ENCODE measurements at places on chromosomes 7 and 10. TPM values are rescaled to one million over a fixed set of nuclear protein-coding genes. Genes with fewer than 3 reads are reported as not detected.

- peaks cover 44% of the 10 kb centered on the region for H3K36me3 ChIP-seq
- H3K27me3 ChIP-seq: no peaks in the 10 kb centered on the region
- no peak overlapping the region for H3K4me3 ChIP-seq
- no peak for DNase-seq
- H3K27ac ChIP-seq: no peak overlapping the region
- H3K4me1 ChIP-seq: peaks cover 28% of the 10 kb centered on the region
Observed at GRCh38 chr10:122882766-122883165, 3.4 kb upstream of the FAM24B start.

DNA sequence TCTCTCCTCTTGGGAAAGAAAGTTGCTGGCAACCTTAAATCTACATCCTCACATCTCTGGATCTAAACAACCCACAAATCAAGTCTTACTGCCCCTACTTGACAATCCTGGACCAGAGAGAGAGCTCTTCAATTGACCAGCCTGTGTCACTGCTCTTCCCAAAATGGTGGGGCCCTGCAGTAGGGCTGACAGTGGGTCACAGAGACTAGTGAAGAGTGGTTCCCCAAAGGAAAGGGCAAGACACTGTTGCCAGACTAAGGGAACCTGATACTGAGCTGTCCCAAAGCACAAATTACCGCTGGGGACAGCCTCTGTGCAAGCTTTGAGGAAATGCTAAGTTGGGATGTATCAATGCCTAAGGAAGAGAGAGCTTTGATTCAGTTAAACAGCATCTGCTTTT is 4.5 kb upstream of the GPRIN2 start:
- peaks cover 4% of the 10 kb centered on the region for H3K4me1 ChIP-seq
- H3K4me3 ChIP-seq: no peak overlapping the region
- no peak overlapping the region for H3K27ac ChIP-seq
- no peaks in the 10 kb centered on the region for H3K36me3 ChIP-seq

DNA sequence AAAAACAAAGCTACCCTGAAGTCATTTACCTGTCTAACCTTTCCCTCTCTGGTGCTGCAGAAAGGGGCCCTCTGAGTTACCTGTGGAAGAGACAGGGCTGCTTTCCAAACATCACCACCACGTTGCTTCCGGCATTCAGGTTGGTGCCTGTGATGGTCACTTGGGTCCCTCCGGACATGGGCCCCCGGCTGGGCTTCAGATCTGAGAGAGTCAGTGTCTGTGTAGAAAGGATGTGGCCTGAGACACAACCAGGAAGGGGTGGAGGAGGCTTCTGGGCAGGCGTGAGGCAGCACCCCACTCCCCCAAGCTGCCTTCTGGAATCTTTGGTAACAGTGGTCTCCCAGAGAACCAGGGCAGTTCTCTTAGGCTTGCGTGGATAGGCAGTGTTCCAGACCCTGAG is 388.9 kb downstream of the PLXNA4 start:
- H3K27ac ChIP-seq: no peak overlapping the region
- no peak for DNase-seq
- no peaks in the 10 kb centered on the region for H3K27me3 ChIP-seq
- no peak overlapping the region for H3K4me3 ChIP-seq

GRCh38 chr7:22375359-22376048 is 18.6 kb upstream of the RAPGEF5 start:
- no peak overlapping the region for H3K27ac ChIP-seq
- no peaks in the 10 kb centered on the region for H3K27me3 ChIP-seq
- H3K4me3 ChIP-seq: no peak overlapping the region
- H3K36me3 ChIP-seq: no peaks in the 10 kb centered on the region
- H3K4me1 ChIP-seq: no peaks in the 10 kb centered on the region
- DNase-seq: no peak

DNA sequence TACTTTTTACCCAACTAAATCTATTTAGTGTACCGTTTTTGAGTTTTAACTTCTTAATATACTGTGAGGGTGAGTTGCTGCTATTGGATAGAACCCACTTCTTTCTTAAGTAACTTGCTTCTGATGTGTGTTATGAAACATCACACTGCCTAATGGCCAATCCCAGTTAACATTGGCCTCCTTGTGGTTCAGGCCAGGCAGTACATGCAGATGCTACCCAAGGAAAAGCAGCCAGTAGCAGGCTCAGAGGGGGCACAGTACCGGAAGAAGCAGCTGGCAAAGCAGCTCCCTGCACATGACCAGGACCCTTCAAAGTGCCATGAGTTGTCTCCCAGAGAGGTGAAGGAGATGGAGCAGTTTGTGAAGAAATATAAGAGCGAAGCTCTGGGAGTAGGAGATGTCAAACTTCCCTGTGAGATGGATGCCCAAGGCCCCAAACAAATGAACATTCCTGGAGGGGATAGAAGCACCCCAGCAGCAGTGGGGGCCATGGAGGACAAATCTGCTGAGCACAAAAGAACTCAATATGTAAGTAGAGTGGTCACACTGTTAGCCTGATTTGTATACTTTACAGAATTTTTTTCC is 39.7 kb downstream of the TES start:
- H3K27me3 ChIP-seq: no peaks in the 10 kb centered on the region
- DNase-seq: peak; percentile 26
- H3K4me1 ChIP-seq: peaks cover 26% of the 10 kb centered on the region
- no peak overlapping the region for H3K4me3 ChIP-seq

DNA sequence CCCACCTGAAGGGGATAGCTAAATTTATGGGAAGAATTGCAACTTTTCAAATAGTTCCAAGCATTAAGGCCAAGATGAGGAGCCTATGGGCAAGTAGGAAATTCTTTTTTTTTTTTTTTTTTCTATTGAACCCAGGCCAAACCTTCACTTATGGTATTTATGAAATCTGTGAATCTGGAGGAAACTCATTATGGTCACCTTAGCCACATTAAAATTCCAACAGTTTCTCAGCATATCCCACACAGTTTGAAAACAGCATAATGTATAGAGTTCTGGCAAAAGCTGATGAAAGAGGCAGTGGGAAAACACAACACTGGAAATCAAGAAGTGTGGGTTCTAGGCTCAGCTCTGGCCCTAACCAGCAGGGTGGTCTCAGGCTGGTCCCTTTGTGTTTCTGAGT is 236.9 kb downstream of the PTEN start:
- no peak overlapping the region for H3K4me3 ChIP-seq
- peaks cover 1% of the 10 kb centered on the region for H3K4me1 ChIP-seq
- DNase-seq: no peak
- peaks cover 4% of the 10 kb centered on the region for H3K27me3 ChIP-seq
- no peak overlapping the region for H3K27ac ChIP-seq

GRCh38 chr10:78929541-78929940 is 139.2 kb upstream of the ZMIZ1 start:
- DNase-seq: no peak
- H3K36me3 ChIP-seq: no peaks in the 10 kb centered on the region
- H3K27ac ChIP-seq: no peak overlapping the region
- no peak overlapping the region for H3K4me3 ChIP-seq

DNA sequence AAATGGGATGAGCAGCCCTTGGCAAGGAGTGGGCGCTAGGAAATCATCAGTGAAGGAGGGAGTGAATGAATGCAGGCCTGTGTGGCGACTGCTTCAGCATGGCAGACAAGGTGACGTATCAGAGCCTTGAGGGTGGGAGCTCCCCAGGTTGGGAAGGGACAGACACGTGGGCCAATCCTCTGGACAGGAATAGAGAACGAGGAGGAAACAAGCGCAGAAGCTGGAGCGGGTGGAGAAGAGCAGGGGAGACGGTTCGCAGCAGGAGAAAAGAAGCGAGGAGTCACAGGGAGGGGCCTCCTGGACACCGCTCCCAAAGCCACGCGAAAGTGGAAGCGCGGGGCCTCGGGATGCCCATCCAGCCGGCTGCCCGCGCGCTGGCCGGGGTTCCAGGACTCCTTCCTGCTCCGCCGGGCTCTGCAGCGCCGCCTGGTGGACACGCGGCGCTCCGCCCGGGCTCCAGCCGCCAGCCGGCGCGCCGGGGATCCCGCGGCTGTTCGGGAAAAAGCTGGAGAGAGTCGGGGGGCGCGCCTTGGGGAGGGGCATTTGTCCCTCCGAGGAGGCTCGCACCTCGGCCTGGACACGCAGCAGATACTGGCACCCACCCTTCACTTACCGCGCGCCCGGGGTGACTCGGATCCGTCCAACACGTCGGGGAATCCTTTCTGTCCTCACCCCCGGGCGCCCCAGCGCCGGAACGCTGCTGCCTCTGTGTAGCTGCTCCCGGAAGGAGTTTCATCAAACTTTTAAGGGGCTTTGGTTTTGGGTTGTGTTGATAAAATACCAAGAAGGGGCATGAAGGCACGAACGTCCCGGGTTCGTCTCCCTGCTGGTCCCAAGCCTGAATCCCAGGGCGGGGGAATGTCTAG is 6.3 kb downstream of the ZNF503 start:
- no peak for DNase-seq
- H3K4me3 ChIP-seq: no peak overlapping the region
- H3K36me3 ChIP-seq: no peaks in the 10 kb centered on the region
- no peak overlapping the region for H3K27ac ChIP-seq
- peaks cover 54% of the 10 kb centered on the region for H3K27me3 ChIP-seq

DNA sequence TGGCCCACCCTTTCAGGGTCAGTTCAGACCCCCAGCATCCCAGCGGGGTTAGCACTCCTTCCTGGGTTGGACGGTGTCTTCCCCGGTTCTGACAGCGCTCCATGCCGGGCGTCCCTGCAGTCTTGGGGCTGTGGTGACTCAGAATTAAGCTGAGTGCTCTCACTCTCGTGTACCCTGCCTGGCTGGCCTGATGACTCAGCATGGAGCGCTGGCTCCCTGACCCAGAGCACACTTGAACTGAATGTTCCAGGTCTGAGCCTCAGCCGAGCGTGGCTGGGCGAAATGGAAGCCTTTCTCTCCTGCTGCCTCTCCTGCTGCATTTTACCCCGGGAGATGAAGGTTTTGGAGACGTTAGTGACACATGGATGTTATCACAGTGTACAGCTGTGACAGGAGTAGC is 7.1 kb downstream of the BAG3 start:
- no peak for DNase-seq
- H3K36me3 ChIP-seq: peaks cover 21% of the 10 kb centered on the region
- H3K4me3 ChIP-seq: no peak overlapping the region
- no peaks in the 10 kb centered on the region for H3K27me3 ChIP-seq

- no peak overlapping the region for H3K4me3 ChIP-seq
- H3K4me1 ChIP-seq: no peaks in the 10 kb centered on the region
- H3K27me3 ChIP-seq: no peaks in the 10 kb centered on the region
- no peak for DNase-seq
- no peak overlapping the region for H3K27ac ChIP-seq
Observed at GRCh38 chr7:113454597-113455169, 336.3 kb upstream of the SMIM30 start.

DNA sequence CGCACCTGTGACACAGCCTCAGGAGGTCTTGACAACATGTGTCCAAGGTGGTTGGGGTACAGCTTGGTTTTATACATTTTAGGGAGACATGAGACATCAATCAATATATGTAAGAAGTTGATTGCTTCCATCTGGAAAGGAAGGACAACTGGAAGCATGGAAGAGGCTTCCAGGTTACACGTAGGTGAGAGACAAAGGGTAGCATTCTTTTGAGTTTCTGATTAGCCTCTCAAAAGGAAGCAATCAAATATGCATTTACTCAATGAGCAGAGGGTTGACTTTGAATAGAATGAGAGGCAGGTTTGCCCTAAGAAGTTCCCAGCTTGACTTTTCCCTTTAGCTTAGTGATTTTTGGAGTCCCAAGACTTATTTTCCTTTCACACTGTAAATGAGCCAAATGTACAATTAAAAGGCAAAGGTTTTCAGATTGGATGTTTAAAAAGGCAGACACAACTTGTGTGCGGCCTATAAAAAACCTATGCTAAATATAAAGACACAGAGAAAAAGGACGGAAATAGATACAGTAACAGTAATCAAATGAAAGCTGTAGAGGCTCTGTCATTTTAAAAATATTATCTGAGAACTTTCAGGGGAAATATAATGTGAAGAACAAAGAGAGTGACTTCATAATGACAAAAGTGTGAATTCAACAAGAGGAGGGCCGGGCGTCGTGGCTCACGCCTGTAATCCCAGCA is 65.7 kb upstream of the LANCL2 start:
- no peak overlapping the region for H3K4me3 ChIP-seq
- no peak for DNase-seq
- no peaks in the 10 kb centered on the region for H3K4me1 ChIP-seq
- no peak overlapping the region for H3K27ac ChIP-seq
- no peaks in the 10 kb centered on the region for H3K36me3 ChIP-seq
- peaks cover 11% of the 10 kb centered on the region for H3K27me3 ChIP-seq

GRCh38 chr7:91228327-91228726 is 35.9 kb upstream of the FZD1 start:
- H3K36me3 ChIP-seq: no peaks in the 10 kb centered on the region
- no peak overlapping the region for H3K27ac ChIP-seq
- H3K27me3 ChIP-seq: no peaks in the 10 kb centered on the region
- H3K4me3 ChIP-seq: no peak overlapping the region
- DNase-seq: no peak

Gene SLIT1
- total RNA-seq: 1.2 TPM

Gene SAMD9L
- total RNA-seq: 13.1 TPM

Gene SPDYE5
- total RNA-seq: not detected

Gene CYP3A5
- not detected for total RNA-seq

Gene NEUROG3
- total RNA-seq: 2.3 TPM

Gene OGDH
- 85.6 TPM for total RNA-seq

Gene OR2A7
- 2.1 TPM for total RNA-seq

Measured in activated CD8-positive, alpha-beta T cell treated with anti-CD3 and anti-CD28 coated beads for 36 hours (primary cell).